Effector memory CD8-positive, alpha-beta T cell (primary cell): ENCODE measurements at places on chromosomes 13 and 19.
A peak's percentile ranks its signal among the peaks of the same experiment; 100 is the strongest.

DNA sequence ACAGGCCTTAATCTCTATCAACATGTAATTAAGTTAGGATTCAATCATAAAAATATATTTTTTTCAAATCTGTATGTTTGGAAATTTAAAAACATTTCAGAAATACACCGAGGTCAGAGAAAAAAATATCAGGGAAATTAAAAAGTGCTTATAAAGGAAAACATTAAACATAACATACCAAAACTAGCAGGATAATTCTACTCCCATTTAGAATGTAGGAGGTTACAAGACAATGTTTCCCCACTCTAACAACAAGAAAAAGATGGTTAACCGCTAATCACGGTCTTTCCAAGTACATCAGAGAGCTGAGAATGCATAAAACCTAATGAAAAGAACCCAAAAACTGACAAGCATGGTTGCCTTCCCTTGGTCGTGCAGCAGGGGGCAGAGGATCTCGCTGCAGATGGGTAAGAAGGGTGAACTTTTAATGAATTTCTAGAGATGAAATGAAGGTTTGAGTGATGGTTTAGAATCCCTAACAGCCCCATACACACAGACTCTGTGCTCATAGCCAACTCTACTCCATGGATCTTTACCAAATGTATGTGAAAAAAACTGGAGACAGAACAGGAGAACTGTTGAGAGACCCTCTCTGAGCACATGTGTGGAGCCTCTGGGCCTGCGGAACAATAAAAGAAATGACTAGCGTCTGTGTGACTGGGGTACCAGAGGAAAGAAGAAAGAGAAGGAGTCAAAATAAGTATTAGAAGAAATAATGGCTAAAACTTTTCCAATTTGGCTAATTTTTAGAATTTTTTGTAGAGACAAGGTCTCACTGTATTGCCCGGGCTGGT, 51.3 kb upstream of the LSM14A start:
- peak; percentile 28 for DNase-seq

- no peak for DNase-seq
Observed at GRCh38 chr19:19485161-19485997, 30.0 kb downstream of the TSSK6 start.

DNA sequence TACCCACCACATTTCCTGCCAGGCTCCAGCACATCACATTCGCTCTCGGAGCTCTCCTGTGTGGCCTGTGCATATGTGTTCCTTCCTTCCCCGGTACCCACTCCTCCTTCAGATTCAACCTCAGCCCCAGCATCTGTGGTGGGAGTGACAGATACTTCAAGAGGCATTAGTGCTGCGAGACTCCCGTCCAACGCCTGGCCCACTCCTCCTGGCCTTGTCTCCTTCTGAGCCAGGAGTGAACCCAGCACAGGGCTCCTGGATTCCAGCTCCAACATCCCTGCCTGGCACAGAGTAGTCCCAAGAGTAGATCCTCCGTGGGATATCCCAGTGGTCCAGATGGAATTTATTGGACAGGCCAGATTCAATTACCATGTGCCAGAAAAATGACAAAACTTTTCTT, 55.9 kb downstream of the SACS start:
- no peak for DNase-seq

DNA sequence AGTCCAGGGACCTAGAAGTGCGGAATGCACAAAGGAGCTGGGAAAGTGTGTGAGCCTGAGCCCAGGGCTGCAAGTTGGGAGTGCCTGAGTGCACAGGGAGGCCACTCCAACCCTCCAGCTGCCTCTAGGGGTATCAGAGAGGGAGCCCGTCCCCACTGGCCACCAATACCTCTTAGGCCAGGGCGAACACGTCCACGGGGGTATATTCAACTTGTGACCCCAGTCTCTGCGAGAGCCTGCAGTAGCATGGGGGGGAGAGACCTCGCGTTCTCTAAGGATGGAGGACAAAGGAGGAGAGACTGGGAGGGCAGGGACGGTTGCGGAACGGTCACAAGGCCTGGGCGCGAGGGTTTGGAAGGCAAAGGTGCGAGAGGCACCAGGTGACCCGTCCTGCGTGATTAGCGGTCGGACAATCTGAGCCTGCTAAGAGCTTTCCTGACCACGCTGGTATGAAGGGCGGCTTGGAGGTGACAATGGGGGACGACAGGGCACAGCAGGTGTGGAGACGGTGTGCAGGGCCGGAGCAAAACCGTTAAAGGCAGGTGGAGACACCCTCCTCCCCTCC, 676 bp downstream of the CD320 start:
- no peak for DNase-seq

DNA sequence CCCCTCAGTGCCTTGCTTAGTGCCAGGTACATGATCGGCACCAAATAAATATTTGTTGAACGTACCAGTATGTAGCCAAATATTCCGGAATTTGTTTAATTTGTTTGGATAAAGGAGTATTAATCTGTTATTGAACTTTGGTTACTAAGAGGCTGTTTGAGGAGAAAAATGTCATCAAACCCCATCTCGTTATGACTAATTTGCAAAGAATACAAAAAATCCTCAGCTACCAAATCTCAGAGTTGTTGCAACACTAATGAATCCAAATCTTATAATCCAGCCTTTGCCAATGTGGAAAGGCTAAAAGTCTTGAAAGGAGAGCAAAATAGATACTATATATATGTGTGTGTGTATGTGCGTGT, 79.5 kb downstream of the KLF5 start:
- no peak for DNase-seq

GRCh38 chr13:96417939-96418685, 328.2 kb downstream of the HS6ST3 start:
- no peak for DNase-seq

DNA sequence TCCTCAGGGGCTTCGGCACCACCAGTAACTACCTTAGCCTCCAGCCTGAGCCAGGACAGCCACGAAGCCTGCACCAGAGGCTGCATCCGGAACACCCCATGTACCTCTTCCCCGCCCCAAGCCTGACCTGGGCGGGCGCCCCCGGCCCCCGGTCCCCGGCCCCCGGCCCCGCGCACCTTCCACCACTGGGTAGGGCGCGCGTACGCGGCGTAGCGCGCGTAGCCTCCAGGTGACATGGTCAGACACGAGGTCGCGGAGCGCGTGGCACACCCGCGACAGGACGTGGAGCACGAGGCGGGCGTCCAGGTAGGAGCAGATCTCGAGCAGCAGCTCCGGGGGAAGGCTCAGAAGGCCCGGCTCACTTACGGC, 450 bp downstream of the FBXW9 start:
- no peak for DNase-seq

GRCh38 chr13:40776232-40776631, 5.2 kb upstream of the MRPS31 start:
- no peak for DNase-seq

DNA sequence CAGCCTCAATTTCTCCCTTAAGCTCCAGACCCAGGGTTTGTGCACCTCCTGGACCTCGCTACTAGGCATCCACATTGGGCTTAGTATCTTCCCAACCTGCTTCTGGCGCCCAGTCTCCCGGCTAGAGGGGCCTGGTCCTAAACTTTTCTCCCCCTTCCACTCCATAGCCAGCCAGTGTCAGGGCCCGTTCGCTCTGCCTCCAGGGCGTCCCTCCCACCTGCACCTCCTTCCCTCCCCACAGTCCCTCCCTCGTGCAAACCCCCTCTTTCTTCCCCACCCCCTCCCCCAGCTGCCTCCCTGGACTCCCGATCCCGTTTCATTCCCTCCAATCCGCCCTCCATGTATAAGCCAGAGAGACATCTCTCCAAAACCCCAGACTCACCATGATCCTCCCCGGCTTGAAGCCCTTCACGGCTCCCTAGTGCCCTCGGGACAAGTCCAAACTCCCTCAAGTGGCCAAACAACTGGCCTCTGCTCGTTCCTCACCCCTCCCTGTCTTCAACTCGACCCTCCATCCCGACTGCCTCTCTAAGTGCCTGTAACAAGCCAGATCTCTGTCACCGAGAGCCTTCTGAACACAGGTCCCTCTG, 997 bp upstream of the SAMD4B start:
- DNase-seq = no peak

DNA sequence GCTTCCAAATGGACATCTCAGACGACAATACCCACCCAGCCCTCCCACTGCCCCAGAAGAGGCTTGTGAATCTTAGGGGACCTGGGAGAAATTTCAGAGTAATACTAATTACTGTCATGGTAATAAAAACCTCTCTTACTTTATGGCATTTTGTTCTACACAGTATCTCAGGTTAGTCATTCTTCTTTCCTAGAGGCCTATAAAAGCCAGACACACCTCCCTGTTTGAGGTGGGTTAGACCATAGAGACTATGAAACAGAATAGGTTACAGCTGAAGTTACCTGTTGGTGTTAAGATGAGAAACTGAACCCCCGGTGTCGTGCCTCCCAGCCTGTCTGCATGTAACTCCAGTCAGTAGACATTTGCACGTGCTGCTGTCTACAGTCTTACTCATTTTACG, 113.9 kb downstream of the SLC7A1 start:
- no peak for DNase-seq

- DNase-seq = no peak
Observed at GRCh38 chr19:32537580-32537979, 43.4 kb upstream of the PDCD5 start.

GRCh38 chr19:47243364-47243775, 12.4 kb upstream of the BBC3 start:
- no peak for DNase-seq

DNA sequence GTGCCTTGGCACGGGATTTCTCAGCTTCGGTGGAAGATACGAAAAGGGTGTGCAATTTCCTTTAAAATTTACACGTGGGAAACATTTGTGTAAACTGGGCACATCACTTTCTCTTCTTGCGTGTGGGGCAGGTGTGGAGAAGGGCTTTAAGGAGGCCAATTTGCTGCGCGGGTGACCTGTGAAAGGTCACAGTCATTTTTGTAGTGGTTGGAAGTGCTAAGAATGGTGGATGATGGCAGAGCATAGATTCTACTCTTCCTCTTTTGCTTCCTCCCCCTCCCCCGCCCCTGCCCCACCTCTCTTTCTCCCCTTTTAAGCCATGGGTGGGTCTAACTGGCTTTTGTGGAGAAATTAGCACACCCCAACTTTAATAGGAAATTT, 7.2 kb downstream of the SLITRK5 start:
- no peak for DNase-seq

DNA sequence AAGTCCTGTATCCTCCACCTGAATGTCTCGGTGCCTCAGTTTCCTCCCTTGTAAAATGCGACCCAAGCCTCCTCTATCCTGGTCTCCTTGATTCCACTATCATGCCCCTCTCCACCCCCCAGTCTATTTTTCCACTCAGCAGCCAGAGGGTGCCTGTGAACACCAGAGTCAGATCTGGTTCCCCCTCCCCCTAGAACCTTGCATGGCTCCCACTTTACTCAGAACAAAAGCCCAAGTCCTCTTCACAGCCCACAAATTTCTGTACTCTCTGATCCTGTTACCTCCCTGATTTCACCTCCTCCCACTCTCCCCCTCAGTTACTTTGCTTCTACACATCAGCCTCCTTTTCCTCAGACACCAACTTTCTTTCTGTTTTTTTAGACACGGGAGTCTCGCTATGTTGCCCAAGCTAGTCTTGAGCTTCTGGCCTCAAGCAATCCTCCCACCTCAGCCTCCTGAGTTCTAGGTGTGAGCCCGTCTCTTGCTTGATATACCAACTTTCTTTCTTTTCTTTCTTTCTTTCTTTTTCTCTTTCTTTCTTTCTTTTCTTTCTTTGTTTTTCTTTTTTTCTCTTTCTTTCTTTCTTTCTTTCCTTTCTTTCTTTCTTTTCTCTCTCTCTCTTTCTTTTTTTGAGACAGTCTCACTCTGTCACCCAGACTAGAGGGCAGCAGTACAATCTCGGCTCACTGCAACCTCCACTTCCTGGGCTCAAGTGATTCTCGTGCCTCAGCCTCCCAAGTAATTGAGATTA, 869 bp downstream of the DAND5 start:
- DNase-seq = no peak

GRCh38 chr13:51246418-51247277, 24.4 kb downstream of the FAM124A start:
- no peak for DNase-seq

GRCh38 chr13:27476943-27477703, 26.8 kb upstream of the MTIF3 start:
- DNase-seq = no peak

GRCh38 chr19:1264801-1265614, 4.1 kb upstream of the CIRBP start:
- DNase-seq = no peak

GRCh38 chr13:112859817-112860190, 109.2 kb upstream of the MCF2L start:
- DNase-seq = no peak

GRCh38 chr13:44436589-44437337, 63.1 kb downstream of the SERP2 start:
- DNase-seq = peak; percentile 15

- DNase-seq = no peak
Observed at GRCh38 chr19:46373491-46374359, 26.8 kb downstream of the PPP5C start.

GRCh38 chr13:45950386-45951000, 98.9 kb upstream of the SIAH3 start:
- no peak for DNase-seq

- no peak for DNase-seq
Observed at GRCh38 chr13:112722433-112723263, 32.8 kb downstream of the ATP11A start.

DNA sequence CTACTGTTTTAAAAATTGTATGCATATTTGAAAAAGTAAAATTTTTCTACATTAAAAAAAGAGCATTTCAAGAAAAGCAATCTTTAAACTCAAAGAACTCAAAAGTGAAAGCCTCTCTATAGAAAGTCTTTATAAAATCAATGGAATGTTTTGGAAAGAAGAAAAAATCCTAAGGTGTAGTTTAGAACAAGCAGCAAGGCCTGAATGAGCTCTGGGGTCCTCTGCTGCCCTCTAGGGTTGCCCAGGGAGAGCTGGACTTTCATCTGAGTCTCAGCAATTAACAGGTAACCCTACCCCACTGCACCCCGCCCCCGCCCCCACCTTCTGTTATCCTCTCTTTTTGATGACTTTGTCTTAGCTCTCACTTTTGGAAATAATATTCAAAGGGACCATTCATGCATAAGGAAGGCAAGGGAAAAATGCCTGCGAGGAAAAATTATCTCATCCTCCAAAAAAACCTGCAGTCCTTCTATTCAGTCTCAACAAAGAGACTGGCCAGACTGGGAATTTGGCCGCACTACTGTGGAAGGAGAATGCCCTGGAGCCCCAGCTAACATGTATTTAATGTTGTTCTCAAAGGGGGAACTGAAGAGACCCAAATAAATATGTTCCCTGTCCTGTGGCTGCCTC, 24.1 kb downstream of the SLC25A30 start:
- DNase-seq = no peak

- DNase-seq = no peak
Observed at GRCh38 chr13:99377641-99378040, 70.4 kb upstream of the GPR183 start.

DNA sequence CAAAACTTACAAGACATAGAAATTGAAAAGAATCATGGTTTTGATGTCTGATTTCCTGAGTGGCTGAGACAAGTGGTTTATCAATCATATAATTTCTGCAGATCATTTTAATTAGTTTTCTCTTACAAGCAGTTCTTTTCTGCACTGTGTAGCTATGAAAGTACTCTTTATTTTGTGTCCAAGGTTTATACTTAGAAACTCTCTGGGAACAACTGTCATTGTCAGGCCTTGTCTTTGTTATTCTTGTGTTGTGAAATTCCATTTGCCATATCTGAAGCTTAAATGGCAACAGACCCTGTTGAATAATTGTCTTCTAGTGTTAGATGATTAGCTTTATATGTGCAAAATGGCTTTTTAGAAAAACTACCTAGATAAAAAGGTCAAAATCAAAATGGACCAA, 312.1 kb downstream of the FGF14 start:
- no peak for DNase-seq

GRCh38 chr19:50368649-50369570, 3.5 kb upstream of the NAPSA start:
- peak; percentile 68 for DNase-seq

- DNase-seq = no peak
Observed at GRCh38 chr13:20272588-20273171, 40.6 kb upstream of the GJB6 start.

- DNase-seq = no peak
Observed at GRCh38 chr13:31018511-31018910, 86.1 kb downstream of the TEX26 start.
